Omental fat pad (tissue), 4 donors: ENCODE measurements at places on chromosomes 2 and 18. TPM values are rescaled to one million over a fixed set of nuclear protein-coding genes. Genes with fewer than 3 reads are reported as not detected.

The OLA1 gene
- total RNA-seq = 54.1 TPM

The CXCR4 gene
- total RNA-seq = 37.5 TPM

GRCh38 chr2:110679337-110679707 lies 1.5 kb upstream of the BUB1 start:
- DNase-seq = no peak

DNA sequence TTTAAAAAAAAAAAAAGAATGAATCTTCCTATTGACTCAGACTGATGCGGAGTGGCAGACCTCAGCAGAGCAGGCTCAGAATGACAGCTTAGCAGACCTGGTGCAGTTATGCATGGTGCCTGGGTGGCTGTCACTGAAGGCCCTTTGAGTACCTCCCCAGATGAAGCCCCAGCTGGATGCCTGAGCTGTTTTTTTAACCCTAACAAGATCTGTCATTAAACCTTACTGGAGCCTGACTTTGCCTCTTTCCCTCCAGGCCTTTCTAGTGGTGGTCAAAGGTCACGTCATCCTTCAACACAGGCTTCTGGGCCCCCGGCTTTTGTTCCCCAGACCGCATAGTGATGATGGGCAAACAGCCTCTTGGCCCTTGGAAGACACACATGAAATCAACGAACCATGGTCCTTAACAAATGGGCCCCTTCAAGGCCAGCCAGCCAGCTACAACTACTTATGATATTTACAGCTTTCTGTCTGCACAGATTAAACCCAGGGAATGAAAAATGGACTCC lies 138.3 kb upstream of the CYP1B1 start:
- no peak for DNase-seq

- no peak for DNase-seq
Observed at GRCh38 chr18:73691118-73691517, 456.5 kb downstream of the FBXO15 start.

GRCh38 chr2:150729495-150729955 lies 242.1 kb upstream of the RND3 start:
- no peak for DNase-seq

- DNase-seq = no peak
Observed at GRCh38 chr2:16195681-16196070, 255.3 kb downstream of the MYCN start.
